ENCODE measurements at places on chromosomes 7 and 10.

GRCh38 chr10:117462816-117463544 lies 79.6 kb upstream of the EMX2 start:
- DNase-seq: no peak

DNA sequence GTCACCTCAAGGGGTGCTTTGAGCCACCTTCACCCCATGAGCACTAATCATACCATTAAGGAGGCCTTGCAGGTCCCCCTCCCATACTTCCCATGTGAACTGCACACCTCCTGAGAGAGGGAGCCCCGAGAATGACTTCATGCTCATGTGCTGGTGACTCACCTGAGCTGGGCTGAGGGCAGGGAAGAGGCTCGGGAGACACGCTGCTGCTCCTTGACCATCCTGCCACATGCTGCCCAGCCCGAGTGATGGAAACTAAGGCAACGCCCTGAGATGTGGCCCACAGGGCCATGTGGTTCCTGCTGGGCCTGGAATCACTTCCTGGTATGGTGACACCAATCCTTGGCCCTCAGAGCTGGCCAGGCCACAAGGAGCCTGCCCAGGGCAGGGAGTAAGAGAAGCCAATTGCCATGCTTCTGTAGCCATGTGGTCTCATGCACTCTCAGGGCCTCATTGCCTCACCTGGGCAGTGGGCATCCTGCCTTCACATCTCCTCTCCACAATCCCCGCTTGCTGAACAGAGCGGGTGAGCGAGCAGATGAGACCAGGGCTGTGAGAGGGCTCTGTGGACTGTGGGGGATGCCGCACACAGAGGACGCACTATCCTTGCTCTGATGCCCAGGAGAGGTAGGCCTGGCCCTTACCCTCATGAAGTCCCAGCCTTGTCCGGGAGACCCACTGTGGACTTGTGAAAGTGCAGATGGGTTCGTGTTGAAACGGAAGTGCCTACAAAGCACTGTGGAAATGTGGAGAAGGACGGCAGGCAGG lies 18.3 kb upstream of the PPIF start:
- no peak for DNase-seq

GRCh38 chr7:29230871-29231345 lies 36.3 kb downstream of the CHN2 start:
- no peak for DNase-seq

DNA sequence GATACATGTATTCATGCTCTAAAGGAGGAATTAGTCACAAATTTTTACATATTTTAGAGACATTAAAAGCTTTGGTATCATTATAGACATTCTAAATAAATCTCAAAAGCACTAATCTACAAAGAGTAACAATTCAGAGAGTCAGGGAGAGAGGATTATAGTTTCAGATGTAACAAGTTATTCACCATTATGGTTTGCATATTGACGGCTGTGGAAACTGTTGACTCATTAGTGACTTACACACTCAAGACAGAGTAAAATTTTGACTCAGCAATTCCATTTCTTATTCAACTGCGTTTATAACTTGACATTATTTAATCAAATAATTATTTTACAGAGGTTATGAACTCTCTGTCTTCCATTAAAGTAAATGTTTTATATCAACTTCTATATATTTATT lies 95.4 kb upstream of the SEMA3C start:
- no peak for DNase-seq

GRCh38 chr7:38833329-38833728 lies 75.7 kb downstream of the VPS41 start:
- DNase-seq: no peak
